ENCODE measurements at places on chromosomes 1 and 21. TPM values are rescaled to one million over a fixed set of nuclear protein-coding genes. Genes with fewer than 3 reads are reported as not detected.

Gene OR10Z1
- total RNA-seq, result not detected

Gene LCE1B
- total RNA-seq, result not detected

Gene S100A7A
- total RNA-seq, result not detected

Gene MYOG
- total RNA-seq, result not detected

Gene CD5L
- not detected for total RNA-seq

Gene PTPN22
- 112 TPM for total RNA-seq
